Stimulated activated CD4-positive, alpha-beta T cell treated with anti-CD3 and anti-CD28 coated beads, Interleukin-4, amount 100 ng/mL, for 1 hour (primary cell): ENCODE measurements at places on chromosomes 1 and 21.

GRCh38 chr1:117675907-117676430 is 70.1 kb downstream of the TENT5C start:
- no peak for DNase-seq

- DNase-seq: no peak
Observed at GRCh38 chr1:7298749-7299151, 472.3 kb upstream of the VAMP3 start.

DNA sequence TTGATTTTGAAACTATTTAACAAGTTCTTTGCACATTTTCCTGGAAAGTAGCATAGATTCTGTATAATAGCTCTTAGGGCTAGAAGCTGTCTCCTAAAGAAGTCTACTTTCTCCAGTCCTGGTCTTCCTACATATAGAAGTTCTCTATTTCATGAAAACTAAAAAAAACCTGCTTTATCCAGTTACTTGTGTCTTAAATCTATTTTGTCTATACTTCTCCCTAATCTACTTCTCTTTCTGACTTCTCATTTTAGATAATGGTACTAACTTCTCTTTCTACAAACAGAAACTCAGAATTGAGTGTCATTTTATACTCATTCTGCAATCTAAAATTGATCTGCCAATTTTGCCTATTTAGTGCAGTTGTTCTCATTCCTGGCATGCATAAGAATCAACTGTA is 28.7 kb downstream of the PDE4B start:
- DNase-seq: no peak

DNA sequence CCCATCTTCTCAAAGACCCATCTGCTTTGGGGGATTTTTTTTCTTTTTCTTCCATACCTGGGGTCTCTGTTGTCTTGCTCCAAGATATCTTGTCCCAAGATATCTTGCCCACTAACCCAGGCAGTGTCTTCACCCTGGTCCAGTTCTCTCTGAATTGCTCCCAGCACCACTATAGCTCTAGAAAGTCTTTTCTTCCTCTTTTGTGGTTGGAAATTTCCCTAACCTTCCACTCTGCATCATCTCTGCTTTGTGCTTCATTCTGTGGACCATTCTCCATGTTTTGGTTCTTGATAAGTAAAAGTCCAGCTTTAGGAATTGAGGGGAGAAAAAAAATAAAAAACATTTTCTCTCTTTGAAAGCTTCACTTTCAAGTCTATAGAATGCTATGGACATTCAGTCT is 20.9 kb downstream of the STYXL2 start:
- DNase-seq: no peak

- DNase-seq: no peak
Observed at GRCh38 chr1:84598846-84599741, 24.9 kb upstream of the CTBS start.

DNA sequence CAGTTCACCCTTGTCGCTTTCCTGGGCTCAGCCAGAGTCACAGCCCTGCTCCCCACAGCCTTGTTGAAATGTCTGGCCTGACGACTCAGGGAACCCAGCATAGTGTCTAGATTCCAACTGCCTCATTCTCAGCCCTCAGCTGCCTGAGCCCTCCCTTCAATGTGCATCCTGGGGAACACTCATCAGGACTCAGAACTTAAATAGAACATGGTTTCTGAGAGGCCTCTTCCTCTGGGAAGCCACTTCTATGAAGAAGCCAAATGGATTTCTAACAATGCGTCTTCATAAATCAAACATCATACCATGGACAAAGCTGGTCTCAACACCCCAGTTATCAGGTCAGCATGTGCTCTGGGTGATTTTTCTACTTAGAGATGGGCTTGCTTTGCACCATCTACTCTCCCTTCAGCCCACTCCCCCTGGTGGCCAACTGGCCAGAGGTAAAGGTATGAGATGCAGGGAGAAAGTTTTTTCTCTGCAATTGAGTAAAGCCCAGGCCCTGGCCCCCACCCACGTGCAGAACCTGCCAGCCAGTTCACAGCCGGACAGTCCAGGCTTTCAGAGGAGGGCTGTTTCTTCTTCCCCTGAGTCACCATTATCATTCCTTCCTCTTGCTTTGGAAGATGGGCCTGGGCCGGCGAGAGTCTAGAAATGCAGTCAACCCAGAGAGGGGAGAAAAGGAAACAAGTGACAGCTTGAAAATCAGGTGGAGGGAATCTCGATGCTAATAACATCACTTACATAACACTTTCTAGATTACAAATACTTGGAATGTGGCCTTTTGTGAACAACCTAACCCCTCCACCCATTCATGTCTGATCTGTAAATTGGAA is 32.1 kb downstream of the CD244 start:
- peak; percentile 82 for DNase-seq

GRCh38 chr1:175543447-175543846 is 199.9 kb downstream of the TNR start:
- no peak for DNase-seq
